Sigmoid colon (tissue), 7 donors: ENCODE measurements at places on chromosomes 3 and 15.

GRCh38 chr3:14957925-14958324 lies 10.5 kb downstream of the NR2C2 start:
- DNase-seq = no peak

DNA sequence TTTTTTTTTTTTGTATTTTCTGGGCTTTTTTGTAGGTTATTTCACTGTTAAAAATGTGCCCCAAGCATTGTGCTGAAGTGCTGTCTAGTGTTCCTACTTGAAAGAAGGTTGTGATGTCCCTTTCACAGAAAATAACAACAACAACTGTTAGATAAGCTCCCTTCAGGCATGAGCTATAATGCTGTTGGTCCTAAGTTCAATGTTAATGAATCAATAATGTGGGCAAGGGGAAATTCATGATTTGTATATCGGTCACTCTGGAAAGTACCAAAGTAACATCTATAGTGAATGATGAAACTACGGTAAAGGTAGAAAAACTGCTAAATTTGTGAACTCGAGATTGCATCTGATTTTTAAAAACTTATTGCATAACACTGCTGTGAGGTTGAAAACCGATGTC lies 539.4 kb downstream of the CADM2 start:
- DNase-seq = no peak

GRCh38 chr3:188170461-188171459 lies 16.8 kb downstream of the LPP start:
- no peak for DNase-seq

GRCh38 chr15:59111251-59111650 lies 6.3 kb downstream of the CCNB2 start:
- no peak for DNase-seq

- no peak for DNase-seq
Measured at GRCh38 chr15:74511583-74511982, 29.4 kb upstream of the ARID3B start.

GRCh38 chr3:37924453-37924852 lies 62.8 kb downstream of the CTDSPL start:
- DNase-seq = no peak

DNA sequence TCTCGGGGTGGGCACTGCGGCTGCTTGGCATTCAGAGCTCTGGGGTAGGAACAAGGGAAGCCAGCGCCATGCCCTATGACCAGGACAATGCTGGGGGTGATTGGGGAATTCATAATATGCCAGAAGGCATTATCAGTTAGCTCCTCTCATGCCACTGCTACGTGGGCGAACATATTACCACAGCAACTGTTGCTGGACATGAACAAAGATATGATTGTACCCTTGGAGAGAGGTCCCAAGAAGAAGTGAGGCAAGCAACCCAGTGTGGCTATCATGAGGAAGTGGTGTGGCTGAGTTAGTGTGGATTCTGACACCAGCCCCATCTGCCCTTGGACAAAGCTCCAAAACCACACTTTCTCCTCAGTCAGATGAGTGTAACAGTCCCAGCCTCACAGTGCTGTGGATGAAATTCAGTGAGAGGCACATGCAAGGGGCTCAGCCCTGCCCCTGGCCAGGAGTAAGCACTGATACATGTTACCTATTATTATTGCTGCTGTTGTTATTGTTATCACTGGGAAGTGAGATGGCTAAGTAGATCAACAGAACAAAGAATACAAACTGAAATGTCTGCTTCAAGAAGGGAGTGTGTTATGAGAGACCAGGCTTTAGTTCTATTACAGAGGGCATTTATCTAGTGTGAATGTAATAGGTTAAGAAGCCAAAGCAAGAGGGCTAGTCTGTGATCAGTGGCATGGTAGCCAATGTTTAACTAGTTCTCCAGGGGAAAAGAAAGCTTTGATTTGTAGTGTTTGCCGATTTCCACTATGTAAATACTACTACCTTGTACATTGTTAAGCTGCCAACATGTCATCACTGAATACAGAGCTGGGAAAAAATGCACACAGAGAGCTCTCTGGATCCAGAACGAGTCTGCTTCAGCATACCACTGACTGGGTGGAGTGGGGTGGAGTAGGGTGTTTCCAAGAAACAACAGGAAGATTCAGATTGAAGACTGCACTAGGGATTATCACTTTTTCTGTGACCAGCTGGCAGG lies 222.3 kb upstream of the EIF1B start:
- no peak for DNase-seq

- no peak for DNase-seq
Measured at GRCh38 chr3:171458071-171458863, 1.9 kb downstream of the TNIK start.

- DNase-seq = peak; percentile 46
Measured at GRCh38 chr15:101054991-101055390, 135.8 kb downstream of the LRRK1 start.

GRCh38 chr3:71616571-71617021 lies 33.1 kb upstream of the FOXP1 start:
- no peak for DNase-seq

DNA sequence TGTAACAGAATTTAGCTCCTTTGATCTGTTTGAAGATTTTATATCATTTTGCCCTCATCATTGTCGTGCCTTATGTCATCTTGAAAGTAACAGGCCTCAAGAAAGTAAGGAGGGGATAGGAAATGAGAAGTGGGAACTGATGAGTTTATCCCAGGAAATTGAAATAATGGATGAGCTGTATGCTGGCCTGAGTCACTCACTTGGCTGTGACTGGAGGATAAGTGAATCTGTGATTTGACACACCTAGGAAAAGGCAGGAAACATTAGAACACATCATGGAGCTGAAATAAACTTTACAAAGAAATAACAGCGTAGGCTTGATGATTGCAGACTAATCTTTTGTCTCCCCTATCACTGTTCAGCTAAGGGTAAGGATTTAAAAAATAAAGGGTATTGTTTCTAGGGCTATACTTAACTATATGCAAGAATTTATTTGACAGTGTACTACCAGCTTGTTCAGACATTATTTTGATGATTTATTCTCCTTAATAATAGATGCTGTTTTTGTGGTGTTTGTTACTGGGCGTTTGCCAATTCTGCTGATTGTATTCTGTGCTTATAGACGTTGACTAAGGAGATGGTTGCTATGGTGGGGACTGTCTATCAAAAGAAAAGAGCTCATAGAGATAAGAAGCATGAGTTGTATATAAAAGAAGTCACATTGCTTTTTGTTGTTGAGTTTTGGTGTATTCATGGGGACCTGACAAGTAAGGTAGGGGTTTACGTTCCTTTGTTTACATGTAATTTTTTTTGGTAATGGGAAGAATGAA lies 105.6 kb upstream of the ROPN1 start:
- no peak for DNase-seq

DNA sequence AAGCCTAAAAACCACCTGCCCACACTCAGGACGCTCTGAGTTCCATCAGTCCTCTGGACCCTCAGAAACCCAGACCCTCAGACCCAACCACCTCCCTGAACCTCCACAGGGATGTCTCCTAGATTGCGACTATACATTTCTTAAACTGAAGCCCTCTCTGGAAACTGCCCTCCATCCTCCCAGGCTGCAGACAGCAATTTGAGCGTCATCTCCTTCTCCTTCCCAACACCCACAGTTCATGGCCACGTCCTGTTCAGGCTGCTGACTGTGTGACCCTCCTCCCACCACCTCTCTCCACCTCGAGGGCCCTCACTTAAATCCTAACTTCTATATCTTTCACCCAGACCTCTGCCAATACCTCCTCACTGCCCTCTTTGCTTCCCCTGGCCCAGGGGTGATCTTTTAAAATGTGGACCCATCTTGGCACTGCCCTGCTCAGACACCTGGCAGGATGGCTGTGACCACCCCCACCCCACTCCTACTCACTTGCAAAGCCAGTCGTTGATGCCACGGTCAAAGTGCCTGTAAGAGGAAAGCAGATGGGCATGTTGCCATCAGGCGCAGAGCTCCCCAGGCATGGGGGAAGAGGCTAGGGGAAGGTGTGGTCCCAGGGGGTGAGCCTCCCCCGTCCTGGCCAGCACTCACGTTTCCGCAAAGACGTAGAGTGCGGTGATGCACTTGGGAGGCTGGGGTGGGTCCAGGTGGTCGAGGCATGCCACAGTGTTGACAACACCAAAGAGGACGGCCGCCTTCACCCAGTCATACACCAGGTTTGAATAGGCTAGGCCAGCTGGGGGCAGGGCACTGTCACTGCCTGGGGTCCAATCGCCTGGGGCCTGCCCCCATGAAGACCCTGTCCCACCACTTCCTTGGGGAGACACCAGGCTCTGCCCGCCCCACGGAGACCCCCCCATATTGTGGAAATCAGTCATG lies 6.0 kb downstream of the HHATL start:
- DNase-seq = no peak

GRCh38 chr15:92820236-92821021 lies 79.7 kb upstream of the CHD2 start:
- DNase-seq = peak; percentile 95

- no peak for DNase-seq
Measured at GRCh38 chr3:132348531-132348930, 31.3 kb downstream of the ACP3 start.

DNA sequence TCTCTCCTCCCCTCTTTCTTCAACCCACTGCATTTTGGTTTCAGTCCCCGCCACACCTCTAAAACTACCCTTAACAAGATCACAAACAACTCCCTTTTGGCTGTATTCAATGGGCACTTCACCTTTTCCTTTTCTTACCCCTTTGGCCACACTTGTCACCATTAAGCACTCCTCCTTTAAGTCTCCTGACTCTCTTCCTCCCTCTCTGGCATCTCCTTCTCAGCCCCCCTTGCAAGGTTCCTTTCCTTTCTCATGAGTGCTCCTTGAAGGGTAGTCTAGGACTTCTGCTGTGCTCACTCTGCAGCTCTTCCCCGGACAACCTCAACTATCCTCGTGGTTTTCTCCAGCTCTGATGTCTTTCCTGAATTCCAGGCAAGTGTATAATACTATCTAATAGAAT lies 103.7 kb downstream of the RPL22L1 start:
- no peak for DNase-seq

- DNase-seq = no peak
Measured at GRCh38 chr3:128846486-128846891, 32.9 kb upstream of the ACAD9 start.

- DNase-seq = no peak
Measured at GRCh38 chr3:149555927-149556326, 81.4 kb downstream of the TM4SF4 start.

DNA sequence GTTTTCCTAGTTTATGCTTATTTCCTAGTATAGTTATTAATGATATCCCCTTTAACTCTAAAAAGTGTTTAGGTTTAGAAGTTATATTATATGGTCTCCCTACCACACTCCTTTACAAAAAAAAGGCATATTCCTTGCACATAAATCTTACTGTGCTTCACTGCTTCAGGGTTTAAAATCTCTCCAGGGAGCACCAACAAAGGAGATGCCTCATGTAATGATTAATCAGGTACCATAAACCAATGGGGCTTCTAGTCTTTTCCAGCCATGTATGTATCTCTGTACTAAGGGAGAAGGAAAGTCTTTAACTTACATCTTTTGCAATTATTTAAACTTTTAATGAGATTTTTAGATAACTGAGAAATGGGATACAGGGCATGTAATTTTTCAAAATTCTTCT lies 91.5 kb upstream of the RBMS3 start:
- no peak for DNase-seq

DNA sequence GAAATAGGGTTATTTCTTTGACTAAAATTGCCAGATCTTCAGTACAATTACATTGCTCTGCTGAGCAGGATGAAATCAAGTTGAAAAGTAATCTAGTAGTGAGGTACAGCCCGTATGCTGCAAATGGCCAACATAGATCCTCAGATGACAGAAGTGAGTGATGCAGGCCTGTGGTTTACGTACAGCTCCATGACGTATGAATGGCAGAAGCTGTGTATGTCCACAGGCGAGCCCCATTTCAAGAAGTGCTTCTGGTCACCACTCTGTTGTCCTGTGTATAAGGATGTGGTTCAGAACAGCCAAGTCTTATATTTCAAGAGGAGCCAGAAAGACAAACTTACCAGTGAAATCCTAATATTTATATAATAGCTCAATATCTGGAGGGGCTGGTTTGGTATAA lies 9.2 kb downstream of the CD86 start:
- DNase-seq = no peak

GRCh38 chr15:56792211-56792610 lies 58.9 kb upstream of the ZNF280D start:
- DNase-seq = no peak

GRCh38 chr3:12413721-12414255 lies 70.5 kb upstream of the TSEN2 start:
- no peak for DNase-seq
